ENCODE measurements at places on chromosomes 2 and 18.

DNA sequence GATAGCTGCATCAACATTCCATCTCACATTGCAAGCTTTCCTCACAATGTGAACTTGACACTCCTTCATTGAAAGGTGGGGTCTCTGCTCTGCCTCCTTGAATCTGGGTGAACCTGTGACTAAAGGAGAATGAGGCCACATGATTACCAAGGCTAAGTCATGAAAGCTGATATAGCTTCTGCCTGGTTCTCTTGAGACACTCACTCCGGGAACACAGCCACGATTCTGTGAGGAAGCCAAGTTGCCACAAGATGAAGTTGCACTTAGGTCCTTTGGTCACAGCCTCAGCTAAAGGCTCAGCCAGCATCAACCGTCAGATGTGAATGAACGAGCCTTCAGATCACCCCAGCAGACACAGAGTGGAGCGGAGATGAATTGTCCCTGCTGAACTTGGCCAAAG lies 94.7 kb upstream of the FAM136A start:
- no peak for DNase-seq

GRCh38 chr2:72156872-72157271 lies 9.2 kb upstream of the CYP26B1 start:
- DNase-seq, result no peak

DNA sequence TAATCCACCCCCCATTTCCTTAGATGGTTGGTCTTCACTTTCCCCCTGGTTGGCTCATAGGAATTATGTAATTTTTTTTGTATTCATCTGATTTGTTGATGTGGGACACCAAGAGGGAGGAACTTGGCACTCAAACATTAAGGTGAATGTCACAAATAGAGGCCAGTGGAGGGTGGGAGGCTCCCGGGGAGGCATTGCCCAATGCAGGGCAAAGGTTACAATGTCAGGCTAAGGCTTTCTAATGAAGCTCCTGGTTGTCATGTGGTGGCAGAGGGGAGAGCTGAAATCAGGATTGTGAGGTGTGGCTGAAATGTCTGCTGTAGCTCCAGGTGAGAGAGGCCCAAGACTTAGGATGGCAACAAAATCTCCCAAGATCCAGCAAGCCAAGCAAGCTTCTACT lies 42.7 kb downstream of the MPHOSPH10 start:
- no peak for DNase-seq

GRCh38 chr2:96604104-96604503 lies 34.0 kb downstream of the KANSL3 start:
- DNase-seq, result no peak

- no peak for DNase-seq
Measured at GRCh38 chr18:70376914-70377258, 88.0 kb downstream of the SOCS6 start.

DNA sequence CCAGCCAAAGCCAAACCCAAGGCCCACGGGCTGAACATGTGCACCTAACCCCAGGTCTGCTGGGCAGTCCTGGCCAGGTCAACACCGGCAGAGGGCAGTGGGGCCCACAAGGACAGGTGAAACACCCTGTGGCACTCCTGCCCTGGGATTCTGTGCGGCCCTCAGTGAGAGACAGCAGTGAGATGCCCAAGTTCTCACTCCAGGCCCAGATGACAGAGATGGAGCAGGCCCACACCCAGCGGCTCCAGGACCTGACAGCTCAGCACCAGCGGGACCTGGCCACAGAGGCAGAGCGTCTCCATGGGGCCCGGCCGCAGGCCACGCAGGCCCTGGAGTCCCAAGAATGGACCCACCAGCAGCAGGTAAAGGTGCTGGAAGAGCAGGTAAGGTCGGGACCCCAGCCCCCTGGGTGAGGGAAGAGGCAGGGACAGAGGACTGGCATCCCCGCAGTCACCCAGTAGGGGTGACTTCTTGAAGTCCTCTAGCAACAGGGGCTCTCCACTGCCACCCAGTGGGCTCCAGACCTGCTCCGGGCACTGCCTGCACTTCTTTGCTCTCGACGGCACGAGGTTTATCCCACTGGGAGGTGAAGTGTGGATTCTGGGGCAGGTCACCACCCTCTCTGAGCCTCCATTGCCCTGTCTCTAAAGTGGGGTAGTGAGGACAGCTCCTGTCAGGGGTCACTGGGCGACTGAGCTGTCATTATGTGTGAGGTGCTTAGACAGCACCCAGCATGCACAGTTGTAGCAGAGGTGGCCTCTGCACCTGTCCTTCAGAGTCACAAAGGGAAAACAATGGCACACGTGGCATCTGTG lies 8.8 kb upstream of the SNED1 start:
- peak; percentile 35 for DNase-seq

All from hepatic stellate cell (primary cell).